ENCODE measurements at places on chromosomes 16 and 17. TPM values are rescaled to one million over a fixed set of nuclear protein-coding genes. Genes with fewer than 3 reads are reported as not detected.

- peak; percentile 79 for DNase-seq
Measured at GRCh38 chr16:66905633-66906539, 12.8 kb downstream of the CDH16 start.

PABPN1L gene
- total RNA-seq, result not detected

- peak; percentile 36 for DNase-seq
Measured at GRCh38 chr17:732902-733720, 715 bp downstream of the TLCD3A start.

GRCh38 chr16:30108059-30108850 is 5.1 kb downstream of the GDPD3 start:
- no peak for DNase-seq
